ENCODE measurements at places on chromosomes 1 and 21. TPM values are rescaled to one million over a fixed set of nuclear protein-coding genes. Genes with fewer than 3 reads are reported as not detected.

The NUP210L gene
- 0.07 TPM for total RNA-seq

The TSEN15 gene
- total RNA-seq = 21.4 TPM

The LCE2A gene
- not detected for total RNA-seq

The PRAMEF13 gene
- not detected for total RNA-seq

The PAFAH2 gene
- total RNA-seq = 4.9 TPM

The PSRC1 gene
- 1.7 TPM for total RNA-seq

The FCRL5 gene
- total RNA-seq = not detected

The ADORA3 gene
- total RNA-seq = not detected

The TSSK3 gene
- total RNA-seq = 1.2 TPM

The FLG gene
- not detected for total RNA-seq

DNA sequence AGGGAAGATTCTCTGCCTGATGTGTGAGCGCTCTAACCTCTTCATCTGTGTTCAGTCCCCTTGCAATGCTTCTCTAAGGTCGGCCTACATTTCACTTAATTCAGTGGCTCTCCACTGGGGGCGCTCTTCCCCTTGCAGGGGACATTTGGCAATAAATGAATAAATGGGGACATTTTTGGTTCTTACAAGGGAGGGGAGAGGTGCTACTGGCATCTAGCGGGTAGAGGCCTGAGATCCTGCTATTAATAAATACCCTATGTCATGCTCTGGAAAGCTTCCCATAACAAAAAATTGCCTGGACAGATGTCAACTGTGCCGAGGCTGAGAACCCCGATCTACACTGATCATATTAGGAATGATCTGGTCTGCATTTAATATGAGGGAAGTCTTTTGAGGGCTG lies 25.9 kb upstream of the DNAJC11 start:
- peak; percentile 55 for DNase-seq

DNA sequence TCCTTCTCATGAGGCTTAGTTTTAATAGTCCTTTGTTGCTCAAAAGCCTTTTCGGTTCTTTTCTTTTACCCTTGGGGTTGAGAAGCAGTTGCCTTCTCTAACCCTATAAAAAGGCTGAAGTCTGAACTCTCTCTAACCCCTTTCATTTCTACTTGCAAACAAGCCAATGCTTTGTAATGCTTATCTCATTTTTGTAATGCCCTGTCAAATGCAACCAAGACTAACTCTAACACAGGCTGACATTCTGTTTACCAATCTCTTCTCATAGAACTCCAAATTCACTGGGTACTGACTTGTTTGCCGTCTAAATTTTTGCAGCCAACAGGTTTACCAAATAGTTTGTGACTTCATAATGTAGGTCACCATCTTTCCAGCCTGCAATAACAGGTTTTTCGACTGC lies 233.9 kb upstream of the SNX7 start:
- DNase-seq = no peak

GRCh38 chr1:5570931-5571330 lies 421.3 kb downstream of the NPHP4 start:
- no peak for DNase-seq

GRCh38 chr1:219771080-219771479 lies 157.3 kb downstream of the SLC30A10 start:
- DNase-seq = no peak

- no peak for DNase-seq
These were observed 176.5 kb downstream of the HIVEP3 start for GRCh38 chr1:41742219-41742618.

DNA sequence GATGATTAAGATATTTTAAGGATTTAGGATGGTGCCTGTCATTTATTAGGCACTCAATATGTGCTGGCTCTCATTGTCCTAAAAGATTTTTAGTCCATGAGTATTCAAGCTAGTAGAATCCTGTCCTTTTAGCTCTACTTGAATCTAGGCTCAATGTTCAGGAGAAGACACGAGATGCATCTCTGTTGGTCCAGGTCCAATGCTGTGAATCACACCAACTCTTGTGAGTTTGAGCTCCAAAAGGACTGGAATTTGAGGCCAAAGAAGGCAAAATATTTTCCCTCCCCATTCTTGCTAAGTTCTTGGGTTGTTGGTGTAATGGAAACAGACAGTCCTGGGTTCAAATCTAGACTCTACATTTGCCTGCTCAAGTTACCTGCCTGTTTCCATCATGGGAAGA lies 1.4 kb upstream of the PODN start:
- DNase-seq = no peak

DNA sequence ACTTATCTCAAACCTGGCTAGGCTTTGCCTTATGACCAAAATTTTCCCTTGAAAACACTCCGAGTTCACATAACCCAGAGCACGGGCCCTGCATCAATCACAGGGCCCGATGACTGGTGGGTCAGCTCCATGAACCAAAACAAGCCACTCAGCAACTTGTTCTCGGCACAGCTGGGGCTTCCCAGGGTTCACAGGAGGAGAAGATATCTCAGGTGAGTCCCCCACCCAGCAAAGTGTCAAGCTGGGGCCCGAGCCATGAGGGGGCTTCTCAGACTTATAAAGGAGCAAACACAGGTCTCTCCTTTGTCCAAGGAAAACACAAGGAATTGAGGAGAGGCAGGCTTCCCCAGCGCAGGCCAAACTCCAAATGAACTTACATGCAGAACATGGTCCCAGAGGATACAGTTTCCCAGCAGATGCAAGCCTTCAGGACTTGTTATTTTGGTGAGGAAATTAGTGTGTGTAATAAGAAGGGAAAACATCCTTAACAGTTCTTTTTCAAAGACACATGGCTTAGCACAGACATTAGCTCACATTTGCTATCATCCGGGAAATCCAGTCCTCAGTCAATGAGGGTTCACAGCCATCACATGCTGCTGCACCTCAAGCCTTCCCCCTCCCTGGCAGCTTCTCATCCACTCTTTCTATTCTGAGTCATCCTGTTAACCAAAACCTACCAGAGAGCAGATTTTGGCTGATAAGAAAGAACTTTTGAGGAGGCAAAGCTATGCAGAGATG lies 98.1 kb upstream of the NFIA start:
- no peak for DNase-seq

GRCh38 chr1:7375781-7376660 lies 395.1 kb upstream of the VAMP3 start:
- no peak for DNase-seq

DNA sequence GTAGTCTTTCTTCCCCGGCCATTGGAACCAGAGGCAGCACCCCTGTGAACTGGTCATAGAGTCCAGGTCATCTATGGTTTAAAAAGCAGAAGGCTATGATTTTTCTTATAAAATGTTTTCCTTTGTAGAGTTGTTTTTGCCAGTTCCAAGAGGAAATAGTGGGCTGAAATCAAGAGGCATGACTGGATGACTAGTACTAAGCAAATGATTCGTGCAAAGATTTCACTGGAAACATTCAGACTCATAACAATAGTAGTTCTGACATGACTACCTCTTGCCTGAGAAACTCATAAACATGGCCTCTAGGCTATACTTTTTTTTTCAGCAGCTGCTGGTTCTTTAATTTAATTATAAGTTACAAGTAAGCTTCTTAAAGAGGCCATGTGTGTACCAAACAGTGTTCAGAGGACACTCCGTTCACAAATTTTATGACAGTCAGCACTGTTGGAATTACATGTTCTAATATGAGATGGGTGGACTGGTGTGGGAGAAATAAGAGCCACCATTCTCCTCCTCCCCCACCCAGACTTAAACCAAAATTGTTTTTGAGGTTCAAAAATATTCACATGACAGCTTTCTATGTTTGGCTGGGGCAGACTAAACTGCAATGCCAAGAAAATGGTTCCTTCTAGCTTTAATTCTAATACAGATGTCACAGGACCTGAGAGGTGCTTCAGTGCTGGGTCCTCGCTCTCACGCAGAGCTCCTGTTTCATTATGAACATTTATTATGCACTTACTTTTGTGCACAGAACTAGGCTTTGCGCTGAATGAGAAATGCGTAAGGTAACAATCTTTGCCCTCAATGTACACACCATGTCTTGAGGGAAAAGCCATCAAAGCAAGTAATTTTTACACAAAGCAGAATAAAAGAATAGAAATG lies 147.5 kb downstream of the ZC3H11B start:
- DNase-seq = no peak

DNA sequence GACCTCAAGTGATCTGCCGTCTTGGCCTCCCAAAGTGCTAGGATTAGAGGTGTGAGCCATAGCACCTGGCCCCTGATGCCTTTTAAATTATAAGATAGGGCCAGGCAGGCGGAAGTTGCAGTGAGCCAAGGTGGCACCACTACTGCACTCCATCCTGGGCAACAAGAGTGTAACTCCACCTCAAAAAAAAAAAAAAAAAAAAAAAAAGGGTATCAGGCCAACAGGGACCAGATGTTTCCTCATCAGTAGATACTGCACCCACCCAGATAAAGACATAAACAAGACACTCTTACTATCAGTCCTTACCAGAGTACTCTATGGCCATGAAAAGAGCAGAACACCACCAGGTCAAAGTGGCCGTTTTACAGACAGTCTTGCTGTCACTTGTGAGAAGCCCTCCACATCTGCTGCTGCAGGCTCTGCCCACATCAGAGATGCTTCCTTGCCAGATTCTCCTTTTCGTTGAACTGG lies 3.3 kb downstream of the C21orf58 start:
- no peak for DNase-seq

DNA sequence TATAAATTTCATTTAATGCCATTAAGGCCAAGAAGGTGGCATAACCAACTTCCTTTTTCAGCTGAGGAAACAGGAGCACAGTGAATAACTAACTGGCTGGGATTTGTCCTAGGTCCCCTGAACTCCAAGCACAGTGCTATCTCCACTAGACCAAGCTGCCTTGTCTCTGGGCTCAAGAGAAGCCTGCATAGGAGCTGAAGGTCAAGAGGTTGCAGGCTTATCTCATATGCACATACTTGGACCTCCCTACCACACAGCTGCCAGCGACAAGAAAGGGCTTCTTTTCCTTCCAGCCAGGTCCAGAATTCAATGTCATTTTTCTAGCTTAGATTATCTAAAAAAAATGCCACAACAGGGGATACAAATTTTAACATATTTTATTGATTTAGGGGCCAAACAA lies 27.1 kb downstream of the AK2 start:
- no peak for DNase-seq

GRCh38 chr1:227998374-227999055 lies 8.3 kb upstream of the WNT3A start:
- DNase-seq = no peak

- no peak for DNase-seq
These were observed 2.8 kb upstream of the ABCG1 start for GRCh38 chr21:42215942-42216725.

GRCh38 chr21:38637161-38637560 lies 138.9 kb upstream of the ERG start:
- no peak for DNase-seq

GRCh38 chr1:97314685-97315084 lies 593.1 kb downstream of the PTBP2 start:
- no peak for DNase-seq

GRCh38 chr21:42523941-42524340 lies 10.3 kb downstream of the SLC37A1 start:
- DNase-seq = no peak

- DNase-seq = no peak
These were observed 135.1 kb downstream of the ACTL8 start for GRCh38 chr1:17890056-17890814.

DNA sequence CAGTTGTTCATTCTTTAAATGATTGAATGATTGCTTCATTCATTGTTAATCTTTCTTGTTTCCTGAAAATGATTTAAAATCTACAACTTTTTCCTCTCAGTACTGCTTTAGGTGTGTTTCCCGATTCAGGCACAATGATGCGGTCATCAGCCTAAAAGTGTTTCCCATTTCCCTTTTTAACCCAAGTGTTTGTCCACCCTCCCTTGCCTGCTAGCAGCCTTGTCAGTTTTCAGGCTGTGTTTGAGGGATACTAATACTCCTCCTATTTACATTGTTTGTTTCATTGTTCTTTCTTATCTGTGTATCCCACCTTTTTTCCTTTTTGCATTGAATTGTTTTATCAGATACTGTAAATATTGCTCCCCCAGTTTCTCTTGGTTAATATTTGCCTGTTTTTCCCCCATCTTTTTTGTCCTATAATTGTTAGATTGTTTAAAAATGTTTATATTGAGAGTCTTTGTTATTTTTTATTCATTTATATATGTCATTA lies 131.1 kb downstream of the KIAA0319L start:
- DNase-seq = no peak

GRCh38 chr1:57133686-57134085 lies 167.9 kb upstream of the C8B start:
- no peak for DNase-seq

- no peak for DNase-seq
These were observed 27.8 kb downstream of the IGFN1 start for GRCh38 chr1:201218409-201218808.

- DNase-seq = no peak
These were observed 197.8 kb downstream of the ZNF648 start for GRCh38 chr1:181863736-181864135.

DNA sequence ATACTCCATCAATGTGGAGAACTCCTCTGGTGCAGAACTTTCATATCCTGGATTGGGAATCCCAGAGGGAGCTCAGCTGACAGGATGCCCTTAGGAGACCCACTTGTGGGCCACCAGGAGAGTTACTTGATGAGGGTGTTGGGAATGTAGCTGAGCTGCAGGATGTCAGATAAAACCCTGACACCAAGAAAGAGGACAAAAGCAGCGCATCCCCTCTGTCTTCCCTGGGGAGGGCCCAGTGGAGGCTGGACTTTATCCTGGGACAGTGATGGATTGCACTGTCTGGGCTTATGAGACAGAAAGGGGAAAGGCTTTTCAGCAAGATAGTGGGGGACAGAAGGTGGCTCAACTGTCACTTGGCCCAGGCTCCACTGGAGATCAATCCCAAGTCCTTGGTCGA lies 88.1 kb upstream of the BCAR3 start:
- no peak for DNase-seq

GRCh38 chr1:39677645-39678044 lies 5.7 kb upstream of the NT5C1A start:
- DNase-seq = no peak

GRCh38 chr1:245582026-245582425 lies 427.2 kb downstream of the KIF26B start:
- no peak for DNase-seq

DNA sequence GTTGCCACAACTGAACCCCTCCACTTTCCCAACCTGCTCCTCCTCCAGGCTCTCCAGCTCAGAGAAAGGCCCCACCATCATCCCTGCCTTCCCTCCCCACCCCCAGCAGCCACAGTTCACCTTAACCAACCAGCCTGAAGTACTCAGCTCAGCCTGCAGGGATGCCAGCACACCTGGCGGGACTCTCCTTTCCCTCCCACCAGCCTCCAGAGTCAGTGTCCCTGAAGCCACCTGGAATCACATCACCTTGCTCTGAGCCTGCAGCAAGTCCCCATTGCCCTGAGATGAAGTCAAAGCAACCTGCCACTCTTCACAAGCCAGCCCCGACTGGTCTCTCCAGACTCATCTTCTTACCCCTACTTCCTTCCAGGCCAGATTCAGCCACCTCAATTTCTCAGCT lies 26.2 kb upstream of the ZC3H12A start:
- DNase-seq = no peak

- no peak for DNase-seq
These were observed 169.8 kb downstream of the TTLL7 start for GRCh38 chr1:83829106-83829505.
